ENCODE measurements at places on chromosomes 12 and 14.

DNA sequence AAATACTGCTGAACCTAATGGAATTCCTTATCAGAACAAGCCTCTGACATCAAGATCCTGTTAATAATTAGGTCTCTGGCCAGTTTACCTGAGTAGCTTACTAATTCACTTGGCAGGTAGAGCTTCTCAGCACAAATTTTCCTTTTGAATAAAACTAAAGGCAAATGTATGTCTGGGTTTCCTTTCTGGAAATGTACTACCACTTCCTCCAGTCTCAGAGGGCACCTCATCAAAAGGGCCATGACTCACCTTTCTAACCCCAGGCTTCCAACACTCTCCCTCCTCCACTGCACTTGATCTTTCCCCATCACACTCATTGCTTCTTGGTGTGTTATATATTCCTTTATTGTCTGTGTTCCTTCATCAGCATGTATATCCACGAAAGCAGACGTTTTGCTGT is 90.5 kb downstream of the SLC2A13 start:
- DNase-seq = peak; percentile 23

- DNase-seq = no peak
Measured at GRCh38 chr14:88079624-88080023, 74.7 kb downstream of the GPR65 start.

GRCh38 chr12:51270067-51270950 is at the start of gene SMAGP:
Gene SMAGP, minus strand, starts transcription at chr12:51270415. Its CDS starts 1,137 bp downstream, at chr12:51269278.
- DNase-seq = peak; percentile 44

DNA sequence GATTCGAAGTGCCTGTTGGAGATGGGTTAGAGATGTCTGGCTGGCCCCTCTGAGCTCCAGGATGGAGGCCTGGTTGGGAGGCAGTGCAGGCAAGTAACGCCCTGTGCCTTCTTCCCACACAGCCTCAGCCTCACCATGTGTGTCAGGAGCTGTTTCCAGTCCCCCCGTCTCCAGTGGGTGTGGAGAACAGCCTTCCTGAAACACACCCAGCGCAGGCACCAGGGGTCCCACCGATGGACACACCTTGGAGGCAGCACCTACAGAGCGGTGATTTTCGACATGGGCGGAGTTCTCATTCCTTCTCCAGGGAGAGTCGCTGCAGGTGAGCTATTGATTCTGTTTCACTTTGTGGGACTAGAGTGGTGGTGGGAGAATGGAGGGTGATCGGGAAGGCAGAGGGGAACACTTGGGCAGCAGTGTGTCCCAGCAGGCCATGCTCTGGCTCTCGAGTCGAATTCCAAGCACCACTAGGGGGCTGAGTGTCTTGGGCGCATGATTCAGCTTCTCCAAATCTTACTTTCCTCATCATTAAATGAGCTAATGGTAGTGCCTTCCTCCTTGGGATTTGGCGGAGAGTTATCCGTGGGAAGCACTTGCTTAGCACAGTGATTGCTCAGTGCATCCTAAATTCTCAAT is 6.8 kb downstream of the ACAD10 start:
- no peak for DNase-seq

GRCh38 chr12:67651132-67651695 is 2.7 kb downstream of the DYRK2 start:
- DNase-seq = peak; percentile 4

All from RWPE1 (cell line).